Stimulated activated CD4-positive, alpha-beta T cell treated with anti-CD3 and anti-CD28 coated beads, Interleukin-1b, Interleukin-23, amount 100 ng/mL, for 1 hour (primary cell): ENCODE measurements at places on chromosomes 7 and 10.

DNA sequence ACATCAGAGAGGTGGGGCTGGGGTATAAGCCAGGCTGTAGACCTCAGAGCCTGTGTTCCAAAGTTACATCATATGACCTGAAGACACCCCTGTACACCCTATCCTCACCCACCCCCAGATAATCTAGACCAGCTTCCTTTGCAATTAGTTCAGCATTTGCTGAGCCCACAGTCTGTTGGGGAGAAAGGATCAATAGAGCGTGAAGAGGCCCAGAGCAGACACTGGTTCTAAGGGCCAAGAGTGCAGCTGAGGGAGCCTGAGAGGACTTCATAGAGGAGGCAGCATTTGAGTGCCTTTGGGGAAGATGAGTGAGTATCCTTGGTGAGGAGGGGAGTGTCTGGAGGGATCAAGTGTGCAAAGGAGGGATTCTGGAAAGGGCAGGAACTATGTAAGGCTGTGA is 58.6 kb downstream of the PRF1 start:
- no peak for DNase-seq

DNA sequence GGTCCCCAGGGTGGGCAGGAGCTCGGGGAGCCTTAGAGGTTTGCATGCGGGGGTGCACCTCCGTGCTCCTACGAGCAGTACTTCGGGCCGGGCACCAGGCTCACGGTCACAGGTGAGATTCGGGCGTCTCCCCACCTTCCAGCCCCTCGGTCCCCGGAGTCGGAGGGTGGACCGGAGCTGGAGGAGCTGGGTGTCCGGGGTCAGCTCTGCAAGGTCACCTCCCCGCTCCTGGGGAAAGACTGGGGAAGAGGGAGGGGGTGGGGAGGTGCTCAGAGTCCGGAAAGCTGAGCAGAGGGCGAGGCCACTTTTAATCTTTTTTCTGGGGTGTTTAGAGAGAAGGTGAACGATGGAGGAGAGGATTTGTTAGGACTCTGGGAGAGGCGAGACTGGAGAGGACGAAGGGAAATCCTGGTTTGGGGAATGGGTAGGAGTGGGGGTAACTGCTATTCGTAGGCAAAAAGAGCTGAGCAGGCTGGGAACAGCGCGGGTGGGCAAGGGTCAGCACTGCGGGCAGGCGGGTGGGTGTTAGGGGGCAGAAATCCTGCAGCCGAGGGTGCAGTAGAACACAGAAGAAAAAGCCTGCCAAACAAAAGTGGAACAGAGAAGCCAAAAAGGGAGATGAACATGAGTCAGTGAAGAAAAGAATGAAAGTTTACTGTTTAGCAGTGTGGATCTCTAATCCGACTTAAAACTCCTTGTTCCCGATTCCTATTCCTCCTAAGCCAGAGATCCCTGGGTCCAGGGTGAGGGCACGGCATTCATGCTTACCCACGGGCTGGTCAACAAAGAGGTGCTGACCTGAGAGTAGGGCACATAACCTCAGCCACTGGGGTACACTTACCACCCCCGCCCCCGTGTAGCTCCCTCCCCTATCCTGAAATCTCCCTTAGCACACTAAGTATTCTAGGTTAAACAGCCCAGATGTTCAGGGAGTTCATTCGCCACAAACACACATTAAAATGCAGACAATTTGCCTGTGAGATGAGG is 26.9 kb downstream of the PRSS2 start:
- no peak for DNase-seq

DNA sequence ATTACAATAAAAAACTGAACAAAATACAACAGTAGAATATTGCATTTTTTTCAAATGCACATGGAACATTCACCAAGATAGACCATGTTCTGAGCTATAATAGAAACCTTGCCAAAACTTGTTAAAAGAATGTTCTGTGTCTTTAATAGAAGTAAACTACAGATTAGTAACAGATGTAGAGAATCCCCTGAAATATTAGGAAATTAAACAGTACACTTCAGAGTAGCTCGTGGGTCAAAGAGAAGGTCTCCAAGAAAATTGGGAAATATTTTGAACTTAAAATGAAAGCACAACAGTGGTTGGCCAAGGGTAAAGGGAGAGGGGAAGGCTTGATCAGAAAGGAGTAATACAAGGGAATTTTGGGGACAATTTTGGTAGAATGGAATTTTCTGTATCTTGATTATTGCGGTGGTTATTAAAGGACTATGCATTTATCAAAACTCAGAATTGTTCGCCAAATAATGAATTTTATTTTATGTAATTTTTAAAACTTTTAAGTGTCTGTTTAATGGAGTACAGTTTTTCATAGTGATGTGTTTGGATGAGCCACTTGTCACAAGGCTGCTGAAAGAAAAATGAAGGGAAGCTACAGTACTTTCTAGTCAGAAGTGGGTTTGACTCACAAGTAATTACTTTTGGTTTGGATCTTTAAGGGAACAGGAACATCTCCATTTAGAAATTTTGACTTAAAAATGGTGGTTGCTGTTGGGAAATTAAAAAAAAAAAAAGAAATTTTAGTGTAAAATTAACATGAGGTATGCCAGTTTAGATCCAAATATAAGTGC is 10.2 kb downstream of the PLEKHA8 start:
- no peak for DNase-seq

DNA sequence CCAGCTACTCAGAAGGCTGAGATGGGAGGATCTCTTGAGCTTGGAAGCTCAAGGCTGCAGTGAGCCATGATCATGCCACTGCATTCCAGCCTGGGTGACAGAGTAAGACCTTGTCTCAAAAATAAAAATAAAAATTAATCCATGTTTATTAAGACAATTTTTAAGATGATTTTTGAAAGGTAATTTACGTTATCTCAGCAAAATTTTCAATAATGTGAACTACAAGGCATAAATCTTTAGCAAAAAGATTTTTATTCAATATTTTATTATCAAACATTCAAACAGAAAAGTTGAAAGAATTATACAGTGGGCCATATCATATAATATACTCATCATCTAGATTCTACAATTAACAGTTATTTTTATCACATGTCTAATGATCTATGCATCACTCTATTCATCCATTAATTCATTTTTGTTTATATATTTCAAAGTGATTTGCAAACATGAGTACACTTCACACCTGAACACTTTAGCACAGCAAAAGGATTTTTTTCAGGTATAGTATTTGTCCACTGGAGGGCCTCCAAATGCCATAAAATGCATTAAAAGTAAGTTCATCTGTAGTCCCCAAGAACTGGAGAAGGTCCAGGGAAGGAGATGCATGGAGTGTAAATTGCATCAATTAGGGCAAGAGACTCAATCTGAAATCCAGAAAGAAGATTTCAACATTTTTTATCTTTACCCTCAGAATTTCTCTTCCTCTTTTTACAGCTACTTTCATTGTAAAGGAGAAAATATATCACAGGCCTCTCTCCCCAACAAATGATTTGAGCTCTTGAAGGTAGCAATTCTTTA is 38.6 kb upstream of the RSBN1L start:
- no peak for DNase-seq

- DNase-seq, result no peak
Observed at GRCh38 chr7:8702807-8703206, 269.4 kb downstream of the NXPH1 start.

- DNase-seq, result no peak
Observed at GRCh38 chr10:2887391-2888070, 179.8 kb upstream of the PFKP start.

DNA sequence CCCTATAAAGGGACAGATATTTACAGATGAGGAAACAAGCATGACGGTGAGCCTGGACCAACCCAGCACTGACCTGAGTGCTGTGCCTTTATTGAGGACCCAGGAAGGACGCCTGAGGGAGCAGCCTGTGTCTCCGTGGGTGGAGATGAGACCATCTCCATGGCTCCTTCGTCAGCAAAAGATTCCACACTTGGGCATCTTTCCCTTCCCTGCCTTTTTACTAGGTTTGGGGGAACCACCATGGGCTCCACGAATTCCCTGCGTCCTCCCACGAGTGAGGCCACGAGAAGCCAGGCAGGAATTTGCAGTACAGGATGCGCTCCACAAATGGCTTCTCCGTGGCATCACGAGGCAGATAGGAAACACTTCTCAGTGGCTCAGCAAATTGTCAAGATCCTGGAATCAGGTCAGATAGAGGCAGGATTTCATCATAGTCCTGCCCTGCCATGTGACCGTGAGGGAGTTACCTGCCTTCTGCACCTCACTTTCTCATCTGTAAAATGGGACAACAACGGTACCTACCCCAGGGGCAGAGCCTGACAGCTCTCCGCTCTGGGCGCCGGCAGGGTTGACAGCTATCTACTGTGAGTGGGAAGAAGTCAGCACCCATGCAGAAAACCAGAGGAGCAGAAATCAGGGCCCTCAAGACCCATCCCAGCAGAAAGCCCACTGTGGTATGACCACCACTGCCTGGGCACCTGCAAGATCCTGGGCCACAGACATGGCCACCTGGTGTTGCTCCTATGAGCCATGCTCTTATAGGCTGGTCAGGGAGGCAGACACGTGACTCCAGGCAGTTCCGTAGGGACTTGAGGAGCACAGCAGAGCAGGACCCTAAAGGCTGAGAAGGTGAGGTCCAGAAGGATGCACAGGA is 80.1 kb downstream of the GRID1 start:
- DNase-seq, result no peak

DNA sequence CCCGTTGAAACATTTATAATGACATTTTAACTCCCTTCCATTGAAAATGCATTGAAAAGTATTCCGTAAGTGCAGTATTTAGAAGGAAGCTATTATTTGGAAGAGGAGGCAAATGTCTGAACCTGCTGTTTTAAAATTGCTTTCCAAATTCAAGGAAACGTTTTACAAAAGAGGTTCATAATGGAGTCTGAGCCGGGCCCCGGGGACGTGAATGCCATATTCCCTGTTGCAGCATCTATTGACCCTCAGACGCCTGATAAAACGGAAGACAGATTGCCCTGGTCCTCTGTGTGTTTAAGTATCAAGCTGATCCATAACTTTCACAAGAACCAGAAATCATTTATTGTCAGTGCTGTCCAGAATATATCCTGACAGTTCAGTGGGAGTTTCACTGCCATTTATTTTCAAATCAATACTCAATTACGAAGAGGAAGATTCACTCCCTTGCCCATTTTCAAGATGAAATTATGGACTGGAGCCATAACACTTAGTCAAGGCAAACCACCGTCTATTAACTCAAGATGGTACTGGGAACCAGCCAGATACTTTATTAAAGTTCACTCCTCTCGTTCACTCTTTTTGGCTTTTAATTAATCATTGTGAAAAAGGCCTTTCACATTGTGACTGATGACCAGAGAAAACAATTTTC is 435.7 kb upstream of the PFKP start:
- DNase-seq, result no peak

GRCh38 chr7:135712182-135712782 is 15.7 kb downstream of the SLC13A4 start:
- no peak for DNase-seq

DNA sequence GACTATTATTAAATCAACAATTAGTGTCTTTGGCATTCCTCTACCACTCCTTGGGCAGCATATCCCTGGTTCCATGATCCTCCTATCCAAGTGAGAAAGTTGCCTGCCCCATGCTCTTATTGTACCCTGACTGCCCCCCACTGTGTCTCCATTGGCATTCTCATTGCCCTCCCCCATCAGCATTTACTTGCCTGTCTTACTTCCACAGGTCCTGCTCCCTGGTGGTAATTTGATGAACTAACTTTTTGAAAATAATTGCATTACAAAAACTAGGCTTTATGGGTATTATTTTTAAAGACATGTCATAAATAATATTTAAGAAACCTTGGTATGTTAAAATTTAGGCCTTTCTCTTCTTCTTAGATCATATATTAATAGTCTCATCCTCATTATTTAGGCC is 346.4 kb downstream of the PCLO start:
- no peak for DNase-seq

- no peak for DNase-seq
Observed at GRCh38 chr7:36034020-36034419, 119.0 kb upstream of the EEPD1 start.

DNA sequence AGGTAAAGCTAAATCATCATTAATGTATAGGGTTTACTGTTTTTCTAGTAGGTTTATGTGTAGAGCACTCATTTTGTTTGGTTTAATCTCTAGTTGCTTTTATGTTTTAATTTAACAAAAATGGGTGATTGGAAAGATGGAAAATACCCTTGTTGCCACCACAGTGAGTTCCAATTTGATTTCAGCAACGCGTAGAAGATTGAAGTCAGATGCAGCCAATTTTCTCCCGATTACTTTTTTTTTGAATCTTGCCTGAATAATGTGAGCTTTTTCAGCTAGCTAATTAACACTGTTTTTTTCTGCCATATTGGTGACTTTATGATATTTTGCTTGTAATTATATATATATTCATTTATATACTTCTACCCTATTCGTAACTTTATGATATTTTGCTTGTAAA is 293.8 kb downstream of the SDK1 start:
- no peak for DNase-seq

- no peak for DNase-seq
Observed at GRCh38 chr7:31642681-31643115, 44.3 kb upstream of the PPP1R17 start.

- no peak for DNase-seq
Observed at GRCh38 chr10:117734731-117735405, 192.3 kb downstream of the EMX2 start.

- DNase-seq, result no peak
Observed at GRCh38 chr10:58674251-58674650, 161.6 kb downstream of the BICC1 start.

GRCh38 chr7:26429168-26429567 is 137.5 kb downstream of the SNX10 start:
- no peak for DNase-seq

GRCh38 chr10:3747248-3747960 is 37.6 kb downstream of the KLF6 start:
- DNase-seq, result no peak

DNA sequence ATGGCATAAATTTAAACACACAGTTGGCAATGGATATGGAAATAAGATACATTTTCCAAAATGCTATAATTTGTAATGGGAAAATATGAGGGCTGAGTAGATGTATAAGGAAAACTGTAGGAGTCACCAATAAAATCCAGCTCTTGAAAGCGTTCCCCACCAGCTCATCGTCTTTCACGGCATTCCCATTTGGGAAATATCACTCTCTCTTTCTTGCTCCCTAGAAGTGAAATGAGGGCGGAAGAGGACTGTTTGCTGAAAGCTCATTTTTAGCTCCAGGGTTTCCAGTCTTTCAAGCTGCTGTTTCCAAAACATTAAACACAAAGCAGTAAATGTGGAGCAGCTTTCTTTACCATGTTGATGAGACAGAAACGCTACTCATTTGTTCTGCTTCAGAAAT is 104.6 kb upstream of the SFMBT2 start:
- DNase-seq, result no peak

- DNase-seq, result no peak
Observed at GRCh38 chr7:121385800-121386179, 10.3 kb downstream of the FAM3C start.

GRCh38 chr7:131045526-131045925 is 282.1 kb upstream of the MKLN1 start:
- no peak for DNase-seq

GRCh38 chr7:128914566-128915151 is 4.2 kb upstream of the KCP start:
- DNase-seq, result no peak
